ENCODE measurements at places on chromosomes 16 and 17.

DNA sequence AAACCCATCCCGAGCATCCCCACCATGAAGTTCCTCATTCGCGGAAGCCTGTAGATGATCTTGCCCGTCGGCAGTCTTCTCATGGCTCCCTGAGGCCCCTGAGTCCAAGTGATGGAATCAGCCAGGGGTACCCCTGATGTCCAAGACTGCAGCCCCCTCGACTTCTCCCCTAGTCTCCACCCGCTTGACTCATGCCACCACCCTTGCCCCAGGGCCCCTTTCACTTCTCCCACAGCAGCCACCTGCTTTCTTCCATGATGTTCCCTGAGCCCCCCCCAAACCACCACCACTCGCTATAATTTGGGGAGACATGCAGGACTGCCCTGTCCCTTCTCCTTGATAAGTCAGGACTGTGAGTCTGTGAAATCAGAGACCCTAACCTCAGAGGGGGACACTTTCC is 11.4 kb downstream of the BEAN1 start:
- no peak for DNase-seq

- DNase-seq: no peak
Measured at GRCh38 chr17:81057079-81057730, 22.3 kb downstream of the BAIAP2 start.

DNA sequence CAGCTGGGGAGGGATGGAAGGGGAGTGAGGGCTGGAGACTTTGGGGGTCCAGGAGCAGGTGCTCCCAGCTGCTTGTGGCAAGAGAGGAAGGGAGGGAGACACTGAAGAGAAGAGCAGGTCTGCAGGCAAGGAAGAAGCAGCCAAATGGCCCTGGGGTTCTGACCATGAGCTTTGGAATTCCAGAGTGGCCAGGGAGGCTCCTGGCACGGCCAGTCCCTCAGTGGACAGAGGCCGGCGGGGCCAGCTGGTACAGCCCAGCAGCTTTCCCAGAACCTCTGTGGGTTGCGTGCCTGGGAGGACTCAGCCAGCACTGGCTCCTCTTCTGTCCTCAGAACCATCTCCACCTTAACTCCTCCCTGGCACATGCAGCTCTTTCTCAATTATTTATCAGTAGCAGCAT is 233.0 kb downstream of the MSI2 start:
- no peak for DNase-seq

DNA sequence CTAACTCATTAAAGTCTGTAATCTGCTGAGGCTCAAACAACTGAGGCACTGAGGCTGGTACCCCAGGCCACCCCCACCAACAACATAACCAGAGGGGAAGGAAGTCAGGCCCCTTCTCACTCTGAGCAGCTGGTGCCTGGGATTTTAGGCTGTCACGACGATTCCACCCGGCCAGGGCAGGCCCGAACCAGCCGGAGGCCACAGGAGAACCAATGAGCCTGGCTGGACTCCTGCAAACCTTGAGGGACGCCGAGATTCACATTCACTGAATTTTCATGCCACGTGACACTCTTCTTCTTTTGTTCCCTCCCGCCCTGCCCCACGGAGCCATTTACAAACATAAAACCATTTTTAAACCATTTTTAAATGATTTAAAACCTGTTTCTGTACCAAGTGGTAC is 48.1 kb downstream of the RPH3AL start:
- DNase-seq: no peak

DNA sequence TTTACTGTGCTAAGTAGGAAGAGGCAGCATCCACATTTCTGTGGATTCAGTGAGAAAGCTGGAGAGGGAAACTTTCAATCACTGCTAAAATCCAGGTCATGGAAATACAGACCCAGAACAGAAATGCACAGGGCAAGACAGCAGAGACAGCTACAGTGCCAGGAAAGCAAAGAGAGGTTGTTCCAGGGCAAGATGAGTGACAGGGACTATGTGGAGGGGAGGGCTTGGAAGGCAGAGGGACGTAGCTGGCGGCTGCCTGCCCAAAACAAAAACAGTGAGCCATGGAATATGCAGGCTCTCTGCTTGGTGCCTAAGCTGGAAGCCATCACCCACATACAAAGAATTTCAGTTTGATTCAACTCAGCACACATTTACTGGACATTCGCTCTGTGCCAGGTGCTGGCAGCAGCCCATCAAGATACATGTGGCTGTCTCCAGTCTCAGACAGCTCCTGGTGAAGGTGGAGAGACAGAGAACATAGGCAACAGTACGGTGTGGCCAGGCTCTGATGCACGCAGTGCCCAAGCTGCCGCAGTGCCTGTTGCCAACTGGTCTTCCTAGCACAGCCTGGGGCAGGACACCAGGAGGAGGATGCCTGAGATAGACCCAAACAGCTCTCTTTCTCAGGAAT is 88.7 kb downstream of the AIPL1 start:
- DNase-seq: no peak

DNA sequence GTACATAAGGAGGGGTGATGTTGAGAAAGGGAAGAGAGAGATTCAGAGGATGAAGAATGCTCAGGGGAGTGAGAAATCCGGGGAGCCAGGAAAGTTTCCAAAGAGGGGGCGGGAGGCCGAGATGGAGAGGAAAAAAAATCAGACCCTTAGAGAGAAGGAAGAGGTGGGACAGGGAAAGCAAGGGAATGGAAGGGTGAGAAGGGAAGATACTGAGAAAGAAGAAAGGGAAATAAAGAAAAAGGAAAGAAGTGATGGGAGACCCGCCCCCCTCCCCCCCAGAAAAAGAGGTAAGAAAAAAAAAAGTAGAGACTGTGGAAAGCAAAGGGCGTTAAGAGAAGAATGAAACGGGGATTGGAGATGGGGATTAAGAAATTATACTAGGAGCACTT is 507 bp downstream of the DYNLRB2 start:
- no peak for DNase-seq

- no peak for DNase-seq
Measured at GRCh38 chr17:72723711-72724110, 368.8 kb downstream of the SLC39A11 start.

DNA sequence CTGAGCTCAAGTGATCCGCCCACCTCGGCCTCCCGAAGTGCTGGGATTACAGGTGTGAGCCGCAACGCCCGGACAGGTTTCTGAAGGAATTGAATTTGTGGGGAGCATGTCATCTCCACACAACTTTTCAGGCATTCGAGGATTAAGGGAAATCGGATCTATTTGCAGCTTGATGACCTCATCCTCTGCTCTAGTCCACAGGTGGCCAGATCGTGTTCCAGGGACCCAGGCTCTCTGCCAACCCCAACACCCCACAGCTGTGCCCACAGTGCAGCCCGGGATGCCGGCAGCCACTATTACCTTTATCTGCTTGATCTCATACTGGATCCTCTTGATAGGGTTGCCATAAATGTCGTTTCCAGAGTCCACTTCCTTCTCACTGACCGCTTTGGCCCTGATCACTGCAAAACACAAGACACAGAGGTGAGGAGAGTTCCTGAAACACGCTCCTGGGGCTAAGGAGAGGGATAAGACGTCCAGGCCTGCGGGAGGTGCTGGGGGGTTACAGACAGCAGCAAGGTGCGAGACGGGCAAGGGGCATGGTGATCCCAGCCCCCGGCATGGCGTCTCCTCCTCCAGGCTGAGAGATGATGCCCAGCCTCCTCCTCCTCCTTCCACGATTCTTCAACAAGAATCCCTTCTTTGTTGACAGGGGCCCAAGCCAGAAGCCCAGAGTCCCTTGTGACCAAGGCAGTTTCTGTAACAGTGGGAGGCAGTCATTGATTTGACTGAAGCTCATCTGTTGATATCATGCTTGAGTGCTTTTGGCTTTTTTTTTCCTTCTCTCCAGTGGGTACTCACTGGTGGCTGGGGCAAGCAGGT is 29.3 kb downstream of the CEP295NL start:
- no peak for DNase-seq

DNA sequence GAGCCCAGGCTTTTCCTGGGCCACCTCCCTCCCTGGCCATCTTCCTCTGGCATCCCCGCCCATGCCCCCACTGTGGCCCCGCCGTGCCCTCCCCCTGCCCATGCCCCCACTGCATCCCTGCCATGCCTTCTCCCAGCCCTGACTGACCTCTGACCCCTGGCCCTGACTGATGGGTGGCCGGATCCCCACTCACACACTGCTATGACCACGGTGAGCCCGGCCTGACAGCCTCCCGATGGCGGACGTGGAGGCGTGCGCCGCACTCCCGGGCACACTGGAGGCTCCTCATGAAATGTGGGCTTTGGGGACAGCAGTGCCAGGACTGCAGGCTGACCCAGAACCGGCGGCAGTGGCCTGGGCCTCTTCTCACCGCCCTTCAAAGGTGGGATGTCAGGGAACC is 10.6 kb upstream of the C1QTNF8 start:
- no peak for DNase-seq

DNA sequence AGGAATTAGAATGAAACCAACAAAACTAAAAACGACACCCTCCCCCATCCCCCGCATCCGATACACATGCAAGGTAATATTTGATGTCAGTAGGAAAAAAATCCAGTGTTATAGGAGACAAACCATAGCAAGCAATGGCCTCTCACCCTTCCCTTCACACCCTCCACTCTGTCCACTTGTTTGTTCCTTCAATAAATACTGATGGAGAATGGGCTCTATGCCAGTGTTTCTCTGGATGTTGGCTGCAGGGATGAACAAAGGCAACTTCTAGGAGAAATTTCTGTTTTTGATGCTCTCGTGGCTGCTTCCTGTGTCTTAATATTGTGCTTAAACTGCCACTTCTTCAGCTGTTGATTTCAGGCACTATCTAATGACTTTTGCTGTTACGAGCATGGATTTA is 98.8 kb downstream of the WWOX start:
- DNase-seq: no peak

GRCh38 chr17:37177254-37177870 is 198.4 kb upstream of the C17orf78 start:
- no peak for DNase-seq

DNA sequence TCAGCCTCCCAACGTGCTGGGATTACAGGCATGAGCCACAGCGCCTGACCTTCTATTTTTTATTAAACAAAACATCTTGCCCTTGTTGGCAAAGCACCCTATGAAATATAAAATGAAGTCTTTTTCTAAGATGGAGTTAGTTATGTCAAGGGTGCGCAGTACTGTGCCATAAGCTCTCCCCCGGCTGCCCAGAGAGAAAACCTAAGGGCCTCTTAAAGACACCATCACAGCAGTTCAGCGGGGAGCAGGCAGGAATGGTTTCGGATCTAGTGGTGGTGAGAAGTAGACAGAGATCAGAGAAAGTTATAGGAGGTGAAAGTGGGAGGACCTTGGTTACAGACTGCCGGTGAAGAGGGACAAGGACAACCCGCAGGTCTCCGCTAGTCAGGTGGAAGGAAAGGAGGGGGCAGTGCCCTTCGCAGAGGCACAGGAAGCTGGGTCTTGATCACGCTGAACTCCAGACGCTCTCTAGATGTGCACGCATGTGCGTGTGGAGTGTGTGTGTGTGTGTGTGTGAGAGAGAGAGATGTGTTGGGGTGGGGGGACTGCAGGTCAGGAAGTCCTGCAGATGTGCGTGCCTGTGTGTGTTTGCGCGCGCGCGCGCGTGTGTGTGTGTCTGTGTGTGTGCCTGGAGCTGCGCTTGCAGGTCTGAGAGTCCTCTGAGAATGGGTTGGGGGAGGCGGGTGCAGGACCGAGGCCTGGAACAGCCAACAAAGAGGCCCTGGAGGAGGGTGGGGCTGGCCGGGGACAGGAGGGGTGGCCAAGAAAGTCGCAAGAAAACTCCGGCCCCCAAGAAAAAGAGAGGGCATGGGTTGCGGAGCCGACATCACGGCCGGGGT is 748 bp upstream of the CMTM3 start:
- peak; percentile 59 for DNase-seq

GRCh38 chr16:25210758-25211157 is 6.0 kb upstream of the AQP8 start:
- no peak for DNase-seq

DNA sequence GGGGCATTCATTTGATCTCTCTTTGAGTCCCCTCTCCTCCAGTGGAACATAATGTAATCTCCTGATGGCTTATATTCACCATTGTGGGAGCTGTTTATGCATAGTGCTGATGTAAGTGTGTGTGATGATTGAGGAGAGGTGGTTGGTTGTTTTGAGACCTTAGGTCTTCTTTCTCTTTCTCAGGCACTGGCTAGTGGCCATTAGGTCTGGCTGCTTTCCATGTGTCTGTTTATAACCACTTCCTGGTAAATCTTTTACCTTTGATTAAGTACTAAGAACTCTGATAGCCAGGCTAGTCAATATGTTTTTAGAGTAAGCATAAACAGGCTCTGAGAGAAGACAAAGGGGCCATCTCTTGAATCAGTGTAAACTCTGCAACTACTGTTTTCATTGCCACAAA is 27.9 kb downstream of the VAT1L start:
- no peak for DNase-seq

DNA sequence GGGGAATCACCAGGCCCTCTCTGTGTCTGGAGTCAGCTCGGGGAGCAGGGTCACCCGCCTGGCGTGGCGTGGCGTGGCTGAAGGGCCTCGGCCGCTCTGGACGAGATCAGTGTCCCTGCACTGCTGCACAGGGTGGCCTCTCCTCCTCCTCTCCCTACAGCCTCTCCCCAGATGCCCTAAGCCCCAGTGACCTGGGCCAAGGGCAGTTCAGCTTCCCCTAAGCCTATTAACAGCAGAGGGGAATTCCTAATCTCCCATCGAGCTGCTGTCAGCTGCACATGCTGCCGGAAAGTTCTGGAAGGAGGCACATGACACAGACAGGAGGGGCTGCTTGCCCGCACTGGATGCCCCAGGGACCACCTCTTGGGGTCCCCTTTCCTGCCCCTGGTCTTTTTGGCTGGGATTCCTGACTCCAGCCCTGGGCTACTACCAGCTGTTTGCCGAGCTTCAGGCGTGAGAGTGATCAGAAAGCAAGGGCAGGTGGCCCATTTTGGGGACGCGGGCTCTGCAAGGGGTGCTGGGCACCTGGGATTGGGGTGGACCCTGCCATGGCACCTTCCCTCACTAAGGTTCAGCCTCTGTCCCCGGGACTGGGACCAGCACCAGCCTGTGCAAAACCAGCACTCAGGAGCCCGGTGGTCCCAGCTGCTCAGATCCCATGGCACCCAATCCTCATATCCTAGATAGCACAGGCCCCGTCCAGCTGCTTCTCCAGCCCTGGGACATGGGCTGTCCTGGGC is 794 bp downstream of the PDE6G start:
- no peak for DNase-seq

GRCh38 chr17:348692-349425 is 3.7 kb downstream of the RPH3AL start:
- DNase-seq: no peak

DNA sequence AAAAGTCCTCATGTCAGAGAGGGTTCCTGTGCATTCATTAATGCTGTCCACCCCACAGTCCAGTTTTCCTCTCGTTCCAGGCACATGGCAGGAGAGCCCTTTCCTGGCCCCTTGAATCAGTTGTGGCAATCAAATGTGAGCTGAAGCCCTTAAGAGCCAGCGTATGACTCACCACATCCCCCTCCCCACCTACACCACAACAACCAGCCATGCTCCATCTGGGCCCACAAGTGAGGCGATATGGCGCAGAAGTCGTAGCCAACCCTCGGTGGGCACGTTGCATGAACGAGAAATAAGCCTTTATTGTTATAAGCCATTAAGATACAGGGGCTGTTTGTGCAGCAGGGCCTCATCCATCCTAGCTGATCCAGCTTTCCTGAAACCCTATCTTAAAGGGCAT is 28.2 kb downstream of the GRIN2A start:
- no peak for DNase-seq

Data from GM13977 (cell line).